ENCODE measurements at places on chromosomes 13 and 19.

GRCh38 chr19:42269478-42270345, 660 bp downstream of the CIC start:
- no peak for DNase-seq

- DNase-seq = no peak
Observed at GRCh38 chr19:31667106-31667505, 317.9 kb upstream of the TSHZ3 start.

DNA sequence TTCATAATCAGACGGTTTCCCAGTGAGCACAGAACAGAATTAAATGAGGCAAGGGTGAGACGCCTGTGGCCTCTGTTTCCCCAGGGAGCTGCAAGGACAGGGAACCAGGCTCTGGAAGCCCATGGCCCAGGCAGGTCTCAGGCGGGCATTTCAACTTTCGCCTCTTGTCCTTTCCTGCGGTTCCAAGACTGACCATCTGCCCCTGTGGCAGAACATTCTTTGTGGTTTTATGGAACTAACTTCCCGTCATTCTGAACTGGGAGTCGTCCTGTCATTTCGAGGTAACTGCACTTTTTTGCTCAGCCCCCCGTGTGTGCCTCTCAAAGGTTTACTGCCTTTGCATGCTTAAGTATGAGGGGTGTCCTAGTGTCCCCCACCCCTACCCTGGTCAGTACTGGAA, 70.9 kb downstream of the KL start:
- DNase-seq = no peak

- DNase-seq = no peak
Observed at GRCh38 chr13:109204657-109205056, 575.2 kb downstream of the MYO16 start.

- DNase-seq = no peak
Observed at GRCh38 chr13:56700324-56700723, 440.4 kb upstream of the PRR20A start.

DNA sequence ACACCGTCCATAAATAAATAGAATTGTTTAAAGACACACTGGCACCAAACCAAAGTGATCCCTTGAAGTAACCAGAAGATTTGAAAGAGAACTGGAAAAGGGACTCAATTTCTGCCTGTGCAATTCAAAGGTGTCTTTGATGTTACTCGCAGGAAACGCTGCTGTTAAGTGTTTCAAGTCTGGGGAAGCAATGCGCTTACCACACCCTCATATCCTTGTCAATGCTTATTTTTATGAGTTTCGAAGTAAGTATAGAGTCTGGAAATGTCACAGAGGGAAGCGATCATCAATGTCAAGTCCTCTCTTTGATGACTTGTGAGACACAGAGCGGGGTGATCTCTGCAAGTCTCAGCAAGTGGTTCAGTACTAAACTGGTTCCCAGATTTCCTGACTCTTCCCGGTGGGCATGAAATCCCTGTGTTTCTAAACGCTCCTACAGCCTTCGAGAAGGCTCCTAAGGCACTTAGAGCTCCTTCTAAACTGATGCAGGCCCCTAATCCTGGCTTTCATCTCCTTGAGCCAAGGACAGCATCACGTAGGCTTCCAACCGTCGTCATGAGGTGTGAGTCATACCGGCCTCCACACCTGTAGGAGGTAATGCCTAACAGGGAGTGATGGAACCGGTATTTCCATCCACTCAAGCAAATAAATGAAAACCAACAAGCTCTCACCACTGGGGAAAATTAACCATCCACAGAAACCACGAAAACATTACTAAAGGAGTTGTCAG, 22.8 kb downstream of the SYDE1 start:
- no peak for DNase-seq

DNA sequence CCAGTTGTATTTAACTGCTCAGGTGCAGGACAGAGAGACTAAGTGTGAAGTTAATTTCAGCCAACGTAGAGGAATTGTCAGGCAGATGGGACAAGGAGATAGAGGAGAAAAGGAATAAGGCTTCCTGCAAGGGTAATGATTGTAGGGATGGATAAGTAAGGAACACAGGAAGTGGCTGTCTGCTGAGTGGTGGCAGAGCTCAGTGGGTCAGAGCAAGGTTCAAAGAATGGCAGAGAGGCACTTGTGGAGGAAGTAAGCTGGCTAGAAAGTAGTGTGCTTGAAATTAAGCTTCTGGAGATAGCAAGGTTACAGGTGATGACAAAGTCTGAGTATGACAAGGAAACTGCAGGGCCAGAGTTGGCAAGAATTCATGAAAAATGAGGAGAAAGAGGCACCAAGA, 47.9 kb downstream of the USPL1 start:
- DNase-seq = no peak

DNA sequence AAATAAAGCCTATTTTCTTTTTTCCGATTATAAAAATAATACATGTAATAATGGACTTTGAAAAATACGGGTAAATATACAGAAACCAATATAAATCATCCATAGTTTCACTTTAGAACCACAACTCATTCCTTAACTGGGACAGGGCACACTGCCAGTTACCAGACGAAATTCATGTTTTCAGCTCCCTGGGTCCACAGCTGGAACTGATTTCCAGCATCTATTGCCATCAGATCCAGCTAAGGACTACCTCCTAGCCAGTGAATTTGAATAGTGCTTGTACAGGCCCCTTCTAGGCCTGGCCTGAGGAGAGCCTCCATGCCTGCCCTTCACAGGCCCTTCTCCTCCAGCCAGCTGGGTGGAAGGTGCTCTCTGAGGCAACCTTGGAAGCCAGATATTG, 30.0 kb upstream of the ATP12A start:
- no peak for DNase-seq

DNA sequence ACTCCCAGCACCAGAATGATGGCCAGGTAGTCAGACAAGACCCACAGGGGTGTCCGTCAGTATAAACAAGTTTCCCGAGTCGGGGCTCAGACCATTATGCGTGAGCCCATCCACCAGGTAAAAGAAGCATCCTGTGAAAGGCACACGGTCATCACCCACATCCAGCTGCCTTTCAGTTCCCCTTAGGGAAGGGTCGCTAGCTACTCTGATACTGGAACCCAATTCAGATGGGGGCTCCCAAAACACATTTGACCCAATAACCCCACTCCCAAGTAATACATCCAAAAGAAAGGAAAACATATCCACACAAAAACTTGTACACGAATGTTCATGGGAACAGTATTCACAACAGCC, 66.8 kb downstream of the STK24 start:
- no peak for DNase-seq

DNA sequence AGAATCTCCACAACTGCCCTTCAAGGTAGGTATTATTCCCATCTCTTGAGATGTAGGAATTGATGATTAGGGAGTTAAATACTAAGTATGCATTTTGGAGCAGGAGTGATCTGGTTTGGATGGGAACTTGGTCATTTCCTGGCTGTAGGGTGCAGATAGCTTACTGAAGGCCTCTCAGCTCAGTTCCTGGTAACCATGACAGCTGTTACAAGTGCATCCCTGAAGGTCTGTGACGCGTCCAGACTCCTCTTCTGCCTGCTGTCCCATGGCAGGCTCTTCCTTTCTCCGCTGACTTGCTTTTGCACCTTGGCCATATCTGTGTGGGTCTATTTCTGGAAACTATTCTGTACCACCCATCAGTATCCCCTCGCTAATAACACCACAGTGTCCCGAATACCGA, 387.8 kb downstream of the ZNF536 start:
- no peak for DNase-seq

GRCh38 chr13:51814071-51814470, 10.1 kb upstream of the DHRS12 start:
- no peak for DNase-seq

DNA sequence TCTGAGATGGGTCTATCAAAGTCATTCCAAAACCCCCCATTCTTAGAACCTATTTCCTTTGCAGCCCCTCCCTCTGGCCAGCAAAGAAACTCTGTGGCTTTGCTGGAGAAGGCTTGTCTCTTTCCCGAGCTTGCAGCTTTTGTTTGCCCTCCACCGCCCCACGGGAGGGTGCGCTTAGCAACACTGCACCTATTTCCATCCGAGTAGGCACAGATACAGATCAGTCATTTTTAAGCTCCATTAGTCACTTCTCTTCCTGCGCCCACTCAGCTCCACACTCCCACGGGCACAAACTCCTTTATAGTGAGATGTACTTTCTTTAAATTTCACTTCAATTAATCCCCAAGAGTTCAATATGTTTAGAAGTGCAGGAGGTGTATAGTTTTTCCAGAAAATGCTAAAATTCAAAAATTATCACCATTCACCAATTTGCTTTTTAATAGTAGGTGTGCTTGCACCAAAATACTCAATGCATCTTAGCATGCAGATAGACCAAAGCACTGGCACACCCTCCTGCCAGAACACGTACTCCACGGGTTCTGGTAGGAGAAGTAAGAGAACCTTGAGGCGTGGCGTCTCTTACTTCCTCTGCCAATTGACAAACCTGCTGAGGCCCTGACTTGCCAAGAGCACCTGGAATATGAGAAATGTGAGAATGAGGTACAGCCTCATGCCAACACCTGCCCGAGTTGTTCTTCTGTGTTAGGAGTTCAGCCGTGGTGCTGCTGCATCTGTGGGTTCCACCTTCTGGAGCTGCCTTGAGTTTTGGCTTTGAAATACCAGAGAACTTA, 183.7 kb downstream of the TEX29 start:
- DNase-seq = no peak

- no peak for DNase-seq
Observed at GRCh38 chr19:38093587-38093986, 130.4 kb downstream of the DPF1 start.

DNA sequence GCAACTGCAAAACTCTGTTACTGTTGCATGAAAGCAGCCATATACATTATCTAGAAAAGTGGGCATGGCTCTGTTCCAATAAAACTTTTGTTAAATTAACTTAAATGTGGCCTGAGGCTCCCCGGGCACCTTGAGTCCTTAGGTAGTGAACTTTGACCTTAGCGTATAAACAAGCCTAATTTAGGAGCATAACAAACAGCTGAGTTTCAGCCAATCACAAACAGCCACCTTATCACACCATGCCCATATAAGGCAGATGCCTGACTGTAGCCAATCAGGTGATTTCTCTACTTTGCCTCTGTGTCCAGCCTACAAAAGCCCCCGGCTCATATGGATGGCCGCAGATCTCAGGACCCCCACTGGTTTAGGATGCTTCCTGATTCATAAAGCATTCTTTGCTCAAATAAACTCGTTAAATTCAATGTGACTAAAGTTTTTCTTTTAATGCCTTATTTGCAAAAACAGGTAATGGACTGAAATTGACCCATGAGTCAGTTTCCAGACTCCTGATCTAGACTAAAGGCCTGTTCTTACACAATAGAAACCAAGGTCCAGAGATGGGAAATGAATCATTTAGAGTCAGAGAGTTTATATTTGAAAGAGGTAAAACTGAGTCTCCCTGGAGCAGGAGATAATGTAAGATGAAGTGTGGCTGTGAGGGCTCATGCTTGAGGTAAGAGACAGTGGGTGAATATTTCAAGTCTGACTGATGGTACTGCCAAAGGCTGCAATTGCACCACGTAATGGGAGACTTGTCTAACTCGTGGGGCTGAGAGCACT, 130.2 kb downstream of the FGF9 start:
- DNase-seq = no peak

DNA sequence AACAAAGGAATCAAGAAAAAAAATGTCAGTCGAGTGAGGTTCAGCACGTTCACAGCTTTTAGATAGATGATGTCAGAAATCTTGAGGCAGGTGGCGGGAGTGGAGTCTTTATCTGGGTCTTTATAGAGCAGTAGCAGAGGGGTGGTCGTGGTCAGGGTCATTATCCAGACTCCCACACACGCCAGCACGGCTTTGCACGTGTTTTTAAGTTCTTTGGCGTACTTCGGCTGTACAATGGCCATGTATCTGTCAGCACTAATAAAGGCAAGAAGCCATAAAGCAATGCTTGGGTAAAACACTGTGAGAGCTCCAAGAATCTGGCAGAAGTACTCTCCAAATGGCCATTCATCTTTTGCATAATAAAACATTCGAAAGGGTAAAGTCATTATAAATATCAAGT, 2.9 kb downstream of the GPR18 start:
- DNase-seq = no peak
